CD4-positive, alpha-beta T cell treated with Interleukin-6 for 4 hours (primary cell): ENCODE measurements at places on chromosomes 7 and 10.
A peak's percentile ranks its signal among the peaks of the same experiment; 100 is the strongest.

- DNase-seq = peak; percentile 4
Measured at GRCh38 chr10:16521311-16522016, at the start of gene C1QL3. C1QL3 (minus strand) TSS chr10:16521879; CDS start chr10:16521065, 814 bp downstream.

DNA sequence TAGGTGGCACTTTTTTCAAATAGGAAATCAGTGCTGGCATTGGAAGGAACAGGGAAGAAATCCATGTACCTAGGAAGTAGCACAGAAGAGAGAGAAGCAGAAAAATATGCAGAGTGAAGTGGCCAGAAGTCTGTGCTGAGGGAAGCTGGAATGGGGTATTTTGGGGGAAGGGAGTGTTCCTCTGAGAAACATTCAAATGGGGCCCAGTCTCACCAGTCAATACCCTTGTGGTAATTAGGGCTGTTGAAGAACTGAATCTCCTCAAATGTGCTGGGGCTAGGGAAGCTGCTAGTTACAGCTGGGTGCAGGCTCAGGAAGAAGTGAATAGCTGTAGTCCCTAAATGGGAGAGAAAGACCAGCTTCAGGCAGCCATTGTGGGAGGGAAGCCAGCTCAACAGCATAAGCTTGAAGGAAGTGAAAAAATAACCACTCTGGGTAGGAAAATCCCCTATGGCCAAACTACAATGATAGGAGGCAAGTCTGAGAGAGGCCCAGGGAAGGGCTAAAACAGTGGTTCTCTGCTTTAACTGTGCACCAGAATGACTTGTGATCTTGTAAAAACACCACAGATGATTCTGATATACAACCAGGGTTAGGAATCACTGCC, 7.6 kb downstream of the NDST2 start:
- DNase-seq = no peak

GRCh38 chr7:147541261-147541660, 1049.3 kb upstream of the C7orf33 start:
- no peak for DNase-seq

DNA sequence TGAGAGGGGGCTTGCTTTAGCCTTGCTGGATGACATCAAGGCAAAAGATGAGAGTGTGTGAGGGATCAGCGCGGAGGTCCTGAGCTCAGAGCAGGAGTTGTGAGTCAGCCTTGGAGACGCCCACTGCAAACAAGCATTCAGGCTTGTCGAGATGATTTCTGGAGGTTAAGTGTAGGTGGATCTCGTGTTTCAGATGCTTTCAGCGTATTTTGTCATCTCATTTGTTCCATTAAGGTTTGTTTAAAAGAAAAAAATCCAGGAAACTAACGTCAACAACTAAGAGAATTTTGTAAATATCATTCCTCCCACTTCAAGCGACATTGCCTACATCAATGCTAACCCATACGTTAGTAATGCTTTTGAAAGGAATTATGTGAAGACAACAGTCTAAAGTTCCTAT, 715.4 kb upstream of the NRP1 start:
- DNase-seq = no peak

DNA sequence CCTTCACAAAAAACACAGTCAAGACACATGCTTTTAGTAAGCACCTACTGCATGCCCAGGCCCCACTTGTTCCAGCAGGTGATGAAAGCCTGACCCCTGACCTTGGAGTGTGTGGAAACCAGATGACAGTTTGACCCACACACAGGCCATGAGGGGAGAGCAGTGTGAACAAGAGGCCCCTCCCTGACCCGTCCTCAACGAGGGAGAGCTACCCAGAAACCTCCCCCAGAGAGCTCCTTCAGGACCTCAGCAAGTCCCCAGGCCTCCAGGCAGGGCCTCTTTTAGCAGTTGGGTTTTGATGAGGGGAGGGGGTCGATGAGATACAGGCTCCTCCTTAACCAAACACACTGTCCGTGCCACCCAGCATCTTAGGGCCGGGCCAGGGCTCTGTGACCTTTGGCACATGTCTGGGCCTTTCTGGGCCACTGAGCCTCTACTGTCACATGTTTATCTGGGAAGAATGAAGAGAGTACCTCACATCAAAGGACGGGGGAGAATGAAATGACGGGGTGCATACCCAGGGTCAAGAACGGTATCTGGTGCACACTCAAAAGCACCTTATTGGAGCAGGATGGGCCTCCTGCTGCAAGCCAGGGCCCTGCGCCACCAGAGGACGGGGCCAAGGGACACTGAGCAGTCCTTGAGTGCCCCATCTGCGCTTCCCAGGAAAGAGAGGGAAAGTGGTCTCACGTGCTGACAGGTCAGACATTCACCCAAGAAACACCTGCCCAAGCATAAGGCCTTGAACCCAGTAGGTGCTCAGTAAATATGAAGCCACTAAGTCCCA, 202.6 kb upstream of the ZMIZ1 start:
- no peak for DNase-seq

GRCh38 chr10:74922921-74923320, 96.5 kb downstream of the KAT6B start:
- no peak for DNase-seq

DNA sequence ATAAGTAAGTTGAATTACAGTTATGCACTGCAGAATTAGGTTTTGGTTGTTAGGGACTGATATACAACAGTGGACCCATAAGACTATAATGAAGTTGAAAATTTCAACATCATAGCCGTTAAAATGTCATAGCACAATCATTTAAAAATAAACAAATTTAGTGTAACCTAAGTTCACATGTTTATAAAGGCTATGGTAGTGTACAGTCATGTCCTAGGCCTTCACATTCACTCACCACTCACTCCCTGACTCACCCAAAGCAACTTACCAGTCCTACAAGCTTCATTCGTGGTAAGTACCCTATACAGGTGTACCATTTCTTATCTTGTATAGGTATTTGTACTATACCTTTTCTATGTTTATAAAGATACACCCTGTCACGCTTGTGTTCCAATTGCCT, 113.7 kb downstream of the RAB11FIP2 start:
- DNase-seq = no peak

- DNase-seq = no peak
Measured at GRCh38 chr7:52463341-52463740, 572.1 kb upstream of the POM121L12 start.

DNA sequence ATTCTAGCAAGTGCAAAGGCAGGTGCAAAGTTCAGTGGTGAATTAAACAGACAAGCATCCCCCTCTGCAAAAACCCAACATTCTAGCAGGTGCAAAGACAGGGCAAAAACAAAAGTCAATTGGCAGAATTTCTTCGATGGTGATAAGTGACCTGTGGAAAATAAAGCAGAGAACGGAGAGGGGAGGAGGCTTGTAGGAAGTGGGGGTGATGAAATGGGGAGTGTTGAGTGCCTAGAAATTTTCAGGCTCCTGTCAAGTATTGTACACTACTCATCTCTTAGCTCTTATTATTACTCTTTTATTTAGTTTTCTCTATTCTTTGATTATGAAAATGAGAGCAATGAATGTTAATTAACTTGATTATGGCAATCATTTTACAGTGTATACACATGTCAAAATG, 2.4 kb upstream of the CD36 start:
- DNase-seq = no peak

GRCh38 chr10:93437086-93437945, 44.8 kb downstream of the MYOF start:
- DNase-seq = no peak

- no peak for DNase-seq
Measured at GRCh38 chr10:1874533-1874932, 137.2 kb upstream of the ADARB2 start.

DNA sequence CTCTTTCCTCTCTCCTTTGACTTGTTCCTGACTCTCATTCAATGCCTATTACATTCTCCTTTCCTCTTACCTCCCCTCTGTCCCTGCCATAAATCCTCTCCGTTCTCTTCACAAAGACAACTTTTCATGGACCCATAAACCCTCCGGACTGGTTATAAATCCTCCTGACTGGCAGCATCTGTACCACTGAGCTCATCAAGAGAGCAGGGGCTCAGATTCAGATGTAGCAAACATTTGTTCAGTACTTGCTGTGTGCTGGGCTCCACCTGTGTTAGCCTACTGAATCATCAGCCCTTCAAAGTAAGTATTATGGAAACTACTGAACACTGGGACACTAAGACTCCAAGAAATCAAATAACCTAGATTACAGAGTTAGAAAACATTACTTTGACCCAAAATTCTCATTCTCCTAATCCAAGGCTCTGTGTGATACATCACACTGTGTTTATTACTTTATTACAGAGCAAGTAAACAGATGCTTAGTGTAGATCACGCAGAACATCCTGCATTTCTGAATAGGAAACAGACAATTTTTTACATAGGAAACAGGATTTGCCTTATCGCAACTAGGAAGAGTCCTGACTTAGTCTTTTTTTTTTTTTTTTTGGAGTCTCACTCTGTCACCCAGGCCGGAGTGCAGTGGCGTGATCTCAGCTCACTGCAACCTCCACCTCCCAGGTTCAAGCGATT, 108.6 kb upstream of the PDE1C start:
- DNase-seq = no peak

- no peak for DNase-seq
Measured at GRCh38 chr7:132065193-132065988, 509.0 kb upstream of the PODXL start.

DNA sequence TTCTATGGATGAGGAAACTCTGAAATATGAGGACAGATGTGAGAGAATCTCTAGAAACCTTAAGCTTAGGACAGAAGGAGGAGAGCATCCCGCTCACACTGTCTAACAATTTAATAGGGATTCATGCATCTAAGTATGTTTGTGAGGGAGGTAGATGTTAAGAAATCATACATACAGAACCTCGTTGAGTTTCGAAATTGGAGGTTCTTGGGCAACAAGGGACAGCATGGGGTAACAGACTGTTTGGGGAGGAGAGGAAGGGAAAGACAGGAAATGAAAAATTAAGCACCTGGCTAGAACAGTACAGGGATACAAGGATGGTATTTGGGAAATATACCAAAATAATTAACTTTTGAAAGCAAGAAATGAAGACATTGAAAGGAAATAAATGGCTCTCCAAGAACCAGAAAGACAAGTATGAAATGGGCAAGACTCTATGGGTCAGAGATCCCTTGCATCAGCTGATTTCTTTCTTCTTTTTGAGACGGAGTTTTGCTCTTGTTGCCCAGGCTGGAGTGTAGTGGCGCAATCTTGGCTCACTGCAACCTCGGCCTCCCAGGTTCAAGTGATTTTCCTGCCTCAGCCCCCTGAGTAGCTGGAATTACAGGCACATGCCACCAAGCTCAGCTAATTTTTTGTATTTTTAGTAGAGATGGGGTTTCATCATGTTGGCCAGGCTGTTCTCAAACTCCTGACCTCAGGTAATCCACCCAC, 207.9 kb downstream of the CTNNA3 start:
- DNase-seq = no peak

DNA sequence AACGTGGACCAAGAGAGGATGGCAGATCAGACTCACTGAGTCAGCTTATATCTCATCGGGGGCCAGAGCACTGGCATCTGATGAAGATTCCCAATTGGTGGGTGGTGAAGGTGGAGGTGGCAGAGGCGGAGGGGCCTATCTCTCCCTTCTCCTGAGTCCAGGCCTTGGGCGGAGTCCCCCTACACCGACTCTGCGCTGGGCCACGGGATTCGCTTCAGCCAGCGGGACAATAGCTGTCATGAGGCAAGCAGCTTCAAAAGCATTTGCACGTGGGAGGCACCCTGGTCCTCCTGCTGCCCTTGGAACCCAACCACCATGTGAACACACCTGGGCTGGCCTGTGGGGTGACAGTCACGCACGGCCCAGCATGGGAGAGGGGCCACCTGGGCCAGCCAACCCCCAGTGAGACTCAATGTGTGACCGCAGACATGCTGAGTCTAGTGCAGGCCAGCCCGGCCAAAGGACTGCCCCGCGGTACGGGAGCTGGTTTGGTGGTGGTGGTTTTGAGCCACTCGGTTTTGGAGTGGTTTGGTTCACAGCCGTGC, 466.8 kb upstream of the FOXK1 start:
- DNase-seq = no peak

DNA sequence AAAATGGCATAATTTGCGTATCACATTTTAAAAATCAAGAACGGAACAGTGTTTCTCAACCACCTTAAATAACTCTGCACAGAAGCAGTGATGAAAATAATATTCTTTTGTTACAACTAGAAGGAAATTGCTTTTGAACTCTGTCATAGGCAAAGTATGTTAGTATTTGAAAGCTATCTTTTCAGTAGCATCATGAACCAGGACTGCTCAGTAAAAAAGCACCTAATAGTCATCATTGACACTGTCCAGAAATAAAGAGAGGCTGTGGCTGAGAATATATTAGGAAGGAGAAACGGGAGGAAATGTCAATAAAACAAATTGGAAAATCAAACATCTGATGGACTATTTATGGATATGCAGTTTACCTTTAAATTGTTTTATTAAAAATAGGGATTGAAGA, 237.2 kb upstream of the AKR1E2 start:
- DNase-seq = no peak

GRCh38 chr10:26381986-26382385, 56.2 kb upstream of the APBB1IP start:
- DNase-seq = no peak

- DNase-seq = no peak
Measured at GRCh38 chr7:109616551-109617069, 1046.9 kb downstream of the DNAJB9 start.

GRCh38 chr7:77570330-77571011, 33.4 kb downstream of the PTPN12 start:
- no peak for DNase-seq

DNA sequence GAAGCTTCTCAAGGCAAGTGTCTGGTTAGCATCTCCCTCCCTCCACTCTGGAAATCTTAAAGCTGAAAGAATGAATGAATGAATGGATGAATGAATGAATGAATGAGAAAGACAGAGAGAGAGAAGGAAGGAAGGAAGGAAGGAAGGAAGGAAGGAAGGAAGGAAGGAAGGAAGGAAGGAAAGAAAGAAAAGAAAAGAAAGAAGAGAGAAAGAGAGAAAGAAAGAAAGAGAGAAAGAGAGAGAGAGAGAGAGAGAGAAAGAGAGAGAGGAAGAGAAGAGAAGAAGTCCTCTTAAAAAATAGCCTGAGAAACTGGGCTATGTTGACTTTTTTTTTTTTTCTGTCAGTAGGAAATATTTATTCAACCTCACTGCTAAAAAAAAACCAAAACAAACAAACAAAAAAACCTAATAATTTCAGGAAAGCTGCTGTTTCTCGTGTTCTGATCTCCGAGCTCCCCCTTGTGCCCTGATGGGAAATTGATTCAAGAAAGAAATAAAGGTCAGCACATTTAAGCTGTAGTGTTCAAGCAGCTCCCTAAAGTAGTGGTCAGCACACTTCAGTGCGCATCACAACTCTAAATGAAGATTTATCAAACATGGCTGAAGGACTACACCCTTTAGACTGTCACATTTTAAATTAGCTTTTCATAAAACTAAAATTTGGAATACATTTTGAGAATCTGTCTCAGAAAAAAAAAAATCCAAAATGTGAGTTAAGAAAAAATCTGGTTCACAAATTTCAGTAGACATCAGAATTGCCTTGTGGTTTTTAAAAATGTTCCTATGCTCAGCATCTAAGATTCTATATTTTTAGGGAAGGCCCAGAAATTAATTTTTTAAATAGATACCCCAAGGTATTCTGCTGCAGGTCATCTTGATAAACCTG, 154.3 kb downstream of the ELAPOR2 start:
- no peak for DNase-seq

GRCh38 chr10:96260014-96260413, 11.4 kb downstream of the BLNK start:
- DNase-seq = no peak

GRCh38 chr10:44334621-44335184, 50.2 kb downstream of the CXCL12 start:
- no peak for DNase-seq

- no peak for DNase-seq
Measured at GRCh38 chr10:72011468-72011867, 47.3 kb downstream of the CHST3 start.
